Activated T-cell treated with anti-CD3 and anti-CD28 coated beads, Interleukin-2, amount 50 U/mL, for 4 hours (primary cell): ENCODE measurements at places on chromosomes 6 and 20. TPM values are rescaled to one million over a fixed set of nuclear protein-coding genes. Genes with fewer than 3 reads are reported as not detected.
A peak's percentile ranks its signal among the peaks of the same experiment; 100 is the strongest.

- DNase-seq, result no peak
Observed at GRCh38 chr6:9914951-9915350, 499.9 kb downstream of the TFAP2A start.

GRCh38 chr6:91243436-91243835, 656.6 kb upstream of the MAP3K7 start:
- no peak for DNase-seq

DNA sequence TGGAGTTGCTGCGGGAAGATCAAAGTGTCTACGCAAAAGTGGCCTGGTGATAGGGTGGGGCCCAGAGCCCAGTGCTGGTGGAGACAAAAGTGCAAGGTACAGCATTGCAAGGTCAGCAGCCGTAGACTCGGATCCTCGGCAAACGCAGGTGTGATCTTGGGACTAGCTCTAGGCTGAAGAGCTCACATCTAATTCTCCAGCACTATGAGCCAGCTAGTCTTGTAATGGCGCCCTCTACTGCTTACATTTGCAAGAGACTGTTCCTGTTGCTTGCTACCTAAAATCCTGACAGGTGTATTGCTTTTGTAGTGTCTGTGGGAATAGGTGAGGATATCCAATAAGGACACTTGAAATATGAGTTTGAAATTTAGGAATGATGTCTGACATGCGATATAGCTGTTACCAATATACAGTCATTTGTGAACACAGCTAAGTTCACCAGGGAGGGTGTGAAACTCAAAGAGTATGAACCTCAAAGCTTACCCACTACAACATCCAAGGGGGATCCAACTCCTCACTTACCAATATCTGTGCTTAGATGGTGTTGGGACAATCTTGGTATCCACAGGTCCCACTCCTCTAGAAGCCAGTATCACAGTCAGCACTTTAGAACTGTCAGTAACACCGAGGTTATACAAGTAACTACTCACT, 58.4 kb downstream of the PDE7B start:
- DNase-seq, result peak; percentile 47

GRCh38 chr20:46689754-46690085, 476 bp upstream of the TP53RK start:
- no peak for DNase-seq

GRCh38 chr6:30727920-30728553, 7.9 kb downstream of the TUBB start:
- DNase-seq, result no peak

The SLC12A5 gene
- total RNA-seq, result not detected

DNA sequence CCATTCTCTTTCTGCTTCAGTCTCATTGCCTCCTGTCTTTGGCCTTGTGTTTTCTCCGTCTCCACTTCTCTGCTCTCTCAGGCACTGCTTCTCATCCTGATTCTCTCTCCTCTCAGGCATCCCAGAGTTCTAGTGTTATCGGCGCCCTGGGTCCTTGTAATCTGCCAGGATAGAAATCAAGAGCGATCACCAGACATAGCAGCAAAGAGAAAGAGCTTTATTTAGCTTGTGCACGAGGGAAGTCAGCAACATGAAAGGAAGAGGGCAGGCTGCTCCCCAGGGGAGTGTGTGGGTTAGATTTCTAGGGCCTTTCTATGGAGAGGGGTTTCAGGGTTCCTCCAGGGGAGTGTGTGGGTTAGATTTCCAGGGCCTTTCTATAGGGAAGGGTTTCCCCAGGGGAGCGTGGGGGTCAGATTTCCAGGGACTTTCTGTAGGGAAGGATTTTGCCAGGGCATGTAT, 32.5 kb downstream of the SUN5 start:
- no peak for DNase-seq

The PTCRA gene
- not detected for total RNA-seq

GRCh38 chr20:4674672-4675071, 47.0 kb upstream of the PRND start:
- no peak for DNase-seq

The SYTL3 gene
- 38.5 TPM for total RNA-seq
